Ovary (tissue), 10 donors: ENCODE measurements at places on chromosomes 1 and 21. TPM values are rescaled to one million over a fixed set of nuclear protein-coding genes. Genes with fewer than 3 reads are reported as not detected.

Gene LRIF1
- total RNA-seq = 10.1 TPM

Gene AK5
- not detected for total RNA-seq

Gene STUM
- 6.1 TPM for total RNA-seq

Gene ADGRL4
- 6.1 TPM for total RNA-seq

Gene CELA3B
- total RNA-seq = 19.2 TPM

Gene WNT4
- total RNA-seq = 11.8 TPM

Gene KMO
- total RNA-seq = not detected

- no peak for DNase-seq
Observed at GRCh38 chr1:185813401-185813979, 79.3 kb downstream of the HMCN1 start.

DNA sequence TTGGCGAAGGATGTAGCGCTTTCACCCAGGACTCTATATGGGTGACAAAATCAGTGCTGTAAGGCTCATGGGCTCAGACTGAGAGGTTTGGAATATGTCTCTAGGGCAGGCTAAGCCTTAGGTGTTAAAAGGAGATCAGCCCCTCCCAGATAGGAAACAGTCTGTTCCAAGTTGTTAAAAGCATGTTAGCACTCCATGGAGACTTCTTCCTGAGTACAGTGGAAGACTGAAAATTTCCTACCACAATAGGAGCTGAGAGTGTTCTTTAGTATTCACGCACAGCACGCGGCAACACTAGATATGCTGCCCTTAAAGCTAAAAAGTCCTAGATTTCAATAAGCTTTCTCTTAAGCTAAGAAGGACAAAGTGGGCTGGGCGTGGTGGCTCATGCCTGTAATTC is 122.1 kb downstream of the TRABD2B start:
- DNase-seq = no peak

GRCh38 chr1:226576601-226577000 is 28.0 kb downstream of the STUM start:
- DNase-seq = no peak

DNA sequence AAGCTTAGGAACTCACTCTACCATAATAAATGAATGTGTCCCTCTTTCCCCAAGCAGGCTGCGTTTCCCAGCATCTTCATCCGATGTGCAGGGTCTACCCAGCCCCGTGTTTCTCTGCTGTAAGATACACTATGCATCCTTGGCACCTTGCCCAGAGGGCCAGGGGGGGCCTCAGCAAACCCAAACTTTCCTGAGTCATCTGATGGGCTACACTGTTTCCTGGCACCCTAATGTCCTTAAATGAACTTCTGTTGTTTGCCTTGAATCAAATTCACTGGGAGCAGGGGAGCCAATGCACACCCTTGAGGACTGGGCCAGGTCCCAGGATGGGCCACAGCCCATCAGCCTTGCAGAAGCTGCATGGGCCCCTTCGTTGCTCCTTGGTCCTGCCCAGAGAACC is 145.5 kb downstream of the IGSF21 start:
- no peak for DNase-seq

GRCh38 chr1:85846706-85847105 is 138.5 kb upstream of the ZNHIT6 start:
- no peak for DNase-seq

- DNase-seq = no peak
Observed at GRCh38 chr1:43970911-43971310, 1.1 kb downstream of the DPH2 start.

DNA sequence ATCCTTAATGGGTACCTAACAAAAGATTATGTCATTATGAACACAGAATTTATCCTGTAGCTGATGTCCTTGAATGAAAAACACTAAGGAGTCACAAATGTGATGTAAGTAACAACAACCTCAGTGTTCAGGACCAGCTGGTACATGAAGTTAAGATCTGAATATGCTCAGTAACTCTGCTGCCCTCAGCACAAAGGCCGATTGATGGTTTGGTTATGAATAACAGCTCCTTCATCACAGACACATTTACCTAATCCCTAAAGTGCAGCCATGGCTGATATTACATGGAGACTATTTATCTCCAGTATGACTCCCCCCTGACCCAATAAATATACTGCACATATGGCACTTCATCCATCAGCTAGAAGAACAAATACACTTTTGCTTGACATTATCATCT is 75.2 kb downstream of the PLPPR5 start:
- DNase-seq = no peak

DNA sequence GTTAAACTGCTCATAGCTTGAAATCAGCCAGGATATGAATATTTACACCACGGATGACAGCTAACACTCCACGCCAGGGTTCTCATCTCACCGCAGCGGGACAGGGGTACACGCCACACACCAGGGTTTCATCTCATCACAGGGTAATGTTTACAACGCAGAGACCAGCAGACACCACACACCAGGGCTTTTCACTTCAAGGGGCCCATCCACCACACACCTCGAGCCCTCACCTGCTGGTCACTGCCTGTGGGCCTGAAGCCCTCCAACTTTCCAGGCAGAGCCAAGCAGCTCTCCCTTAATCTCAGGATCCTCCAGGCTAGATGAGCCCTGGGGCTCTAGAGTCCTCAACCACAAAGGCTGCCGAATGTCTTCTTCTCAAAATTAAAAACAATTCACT is 1.3 kb upstream of the KRTAP10-12 start:
- no peak for DNase-seq
